ENCODE measurements at places on chromosomes 12 and 14. TPM values are rescaled to one million over a fixed set of nuclear protein-coding genes. Genes with fewer than 3 reads are reported as not detected.

DNA sequence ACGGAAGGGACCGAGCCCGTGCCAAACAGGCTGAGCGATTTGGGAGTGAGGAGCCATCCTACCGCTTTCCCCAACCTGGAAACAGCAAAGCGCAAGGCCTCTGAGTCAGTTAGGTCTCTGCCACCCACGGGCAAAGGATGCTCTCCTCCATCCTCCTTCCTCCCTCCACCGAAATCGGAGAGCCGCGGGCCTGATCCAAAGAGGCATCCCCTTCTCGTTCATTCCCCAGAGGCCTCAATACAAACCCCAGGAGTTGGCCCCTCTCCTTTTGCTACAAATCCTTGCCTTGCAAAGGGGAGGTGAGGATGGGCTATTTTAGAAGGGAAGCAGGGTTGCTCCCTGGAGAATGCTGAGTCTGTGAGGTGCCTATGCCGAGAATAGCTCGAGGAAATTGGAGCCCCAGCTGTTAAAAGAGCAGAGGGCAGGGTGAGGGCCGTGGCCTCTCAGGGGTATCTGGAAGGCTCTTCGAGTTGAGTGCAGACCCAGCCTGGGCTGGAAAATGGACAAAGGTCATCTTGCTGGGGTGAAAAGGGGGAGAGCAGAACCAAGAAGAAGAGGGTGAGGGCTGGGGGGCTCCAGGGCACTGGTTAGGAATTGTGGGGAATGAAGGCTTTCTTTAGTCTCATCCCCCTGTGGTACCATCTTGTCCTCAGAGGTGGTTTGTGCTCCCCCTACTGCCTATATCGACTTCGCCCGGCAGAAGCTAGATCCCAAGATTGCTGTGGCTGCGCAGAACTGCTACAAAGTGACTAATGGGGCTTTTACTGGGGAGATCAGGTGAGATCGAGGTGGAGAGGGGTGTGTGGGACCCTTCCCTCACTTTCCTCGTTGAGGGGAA lies 1.1 kb downstream of the TPI1 start:
- no peak for DNase-seq

DNA sequence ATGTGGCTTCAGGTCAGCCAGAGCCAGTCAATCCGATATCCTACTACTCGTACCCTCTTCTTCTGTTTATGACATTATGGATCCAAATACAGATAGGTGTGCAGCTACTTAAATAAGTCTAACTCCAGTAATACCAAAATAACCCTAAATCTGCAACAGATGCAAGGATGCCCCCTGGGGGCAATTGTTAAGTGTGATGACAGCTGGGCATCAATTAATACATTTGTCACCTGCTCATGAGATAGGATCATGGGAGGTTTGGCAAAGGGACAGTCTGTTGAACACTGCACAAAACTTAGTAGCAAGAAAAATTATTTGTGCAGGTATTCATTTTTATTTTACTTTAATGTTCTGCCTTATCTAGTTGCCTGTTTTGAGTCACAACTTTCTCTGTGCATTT lies 83.2 kb downstream of the SLC38A6 start:
- DNase-seq, result no peak

GRCh38 chr14:96508900-96509299 lies 6.7 kb downstream of the PAPOLA start:
- no peak for DNase-seq

DNA sequence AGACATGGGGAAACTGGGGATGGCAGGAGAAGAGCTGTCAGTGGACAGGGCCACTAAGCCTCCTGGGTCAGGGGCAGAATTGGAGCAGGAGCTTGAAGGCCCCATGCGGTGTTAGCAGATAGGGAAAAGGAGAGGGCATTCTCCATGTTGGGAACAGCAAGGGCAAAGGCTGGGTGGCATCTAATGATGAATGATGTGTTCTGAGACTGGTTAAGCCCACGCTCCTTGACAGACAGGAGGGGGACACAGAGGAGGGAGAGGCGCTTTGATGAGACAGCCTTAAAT lies 63.0 kb downstream of the CLMN start:
- DNase-seq, result no peak

LBHD2 gene
- not detected for total RNA-seq

DNA sequence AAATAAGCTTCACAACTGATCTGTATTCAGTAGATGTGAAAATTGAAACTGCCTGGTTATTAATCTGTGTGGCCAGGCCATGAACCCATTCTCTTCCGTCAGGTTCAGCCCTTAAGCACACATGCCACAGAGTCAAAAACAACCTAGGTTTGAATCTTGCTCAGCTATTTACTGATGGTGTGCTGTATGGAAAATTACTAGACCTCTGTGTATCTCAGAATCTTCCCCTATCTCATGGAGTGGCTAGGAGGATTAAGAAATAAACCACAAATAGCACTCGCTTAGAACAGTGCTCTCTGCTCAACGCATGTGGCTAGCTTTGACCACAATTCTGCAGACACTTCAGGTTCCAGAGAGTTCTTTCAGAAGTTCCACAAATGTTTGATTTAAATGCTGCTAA lies 240.7 kb upstream of the PLEKHG7 start:
- no peak for DNase-seq

GRCh38 chr14:31127690-31128089 lies 79.9 kb downstream of the HECTD1 start:
- no peak for DNase-seq

DNA sequence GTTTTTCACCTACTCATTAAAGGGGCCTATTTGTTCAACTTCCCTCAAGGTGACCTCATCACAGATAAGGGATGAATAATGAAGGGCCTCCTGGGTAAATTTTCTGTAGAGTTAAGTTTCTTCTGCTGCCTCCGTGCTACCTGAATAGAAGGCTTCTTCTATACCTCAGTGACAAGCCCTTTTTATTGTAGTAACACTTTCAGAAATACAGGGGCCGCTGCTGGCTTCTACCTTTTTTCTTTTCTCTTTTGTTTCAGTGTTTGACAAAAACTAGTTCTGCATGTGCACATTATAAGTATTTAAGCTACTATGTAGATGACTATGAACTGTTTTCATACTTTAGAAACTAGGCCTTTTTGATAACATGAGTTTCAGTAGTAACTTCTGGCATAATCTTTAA lies 207.0 kb downstream of the NAV3 start:
- no peak for DNase-seq

ETFBKMT gene
- total RNA-seq, result 1.6 TPM

KRT6C gene
- total RNA-seq, result not detected

- DNase-seq, result no peak
Measured at GRCh38 chr14:100778526-100778882, 47.4 kb upstream of the MEG3 start.

KRT4 gene
- not detected for total RNA-seq

DNA sequence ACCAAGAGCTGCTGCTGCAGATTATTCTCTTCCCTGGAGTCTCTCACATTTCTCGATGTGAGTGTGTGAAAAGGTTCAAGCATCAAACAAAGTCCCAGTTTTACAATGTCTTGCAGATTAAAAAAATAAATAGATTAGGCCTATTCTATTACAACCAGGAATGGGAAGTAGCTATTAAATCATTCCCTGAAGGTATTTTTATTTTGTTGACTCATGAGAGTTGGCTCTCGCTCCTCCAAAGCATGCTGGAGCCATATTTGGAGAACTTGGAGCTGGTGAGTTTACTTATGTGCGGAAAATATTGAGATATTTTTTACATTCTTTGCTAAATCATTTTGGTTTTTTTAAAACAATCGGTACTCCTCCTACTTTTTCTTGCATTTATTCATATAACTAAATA lies 572.3 kb downstream of the ETNK1 start:
- no peak for DNase-seq

DNA sequence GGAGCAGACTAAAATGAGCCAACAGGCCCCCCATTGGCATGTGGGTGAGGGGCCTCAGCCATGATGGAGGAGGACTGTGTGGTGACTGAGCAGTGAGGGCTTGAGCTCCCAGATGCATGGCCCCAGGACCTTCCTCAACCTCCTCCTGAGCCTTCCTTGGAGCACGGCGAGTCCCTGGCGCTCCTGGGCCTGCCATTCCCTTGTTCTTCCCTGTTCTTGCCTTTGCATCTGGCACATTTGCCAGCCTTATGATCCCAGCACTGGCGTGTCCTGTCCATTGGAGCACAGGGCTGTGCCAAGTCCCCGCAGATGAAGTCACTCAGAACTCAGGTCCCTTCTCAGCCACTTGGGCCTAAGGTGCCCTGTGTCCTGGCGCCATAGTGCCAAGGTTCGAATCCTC lies 40.3 kb upstream of the MEG3 start:
- DNase-seq, result no peak

DIO3 gene
- total RNA-seq, result not detected

DNA sequence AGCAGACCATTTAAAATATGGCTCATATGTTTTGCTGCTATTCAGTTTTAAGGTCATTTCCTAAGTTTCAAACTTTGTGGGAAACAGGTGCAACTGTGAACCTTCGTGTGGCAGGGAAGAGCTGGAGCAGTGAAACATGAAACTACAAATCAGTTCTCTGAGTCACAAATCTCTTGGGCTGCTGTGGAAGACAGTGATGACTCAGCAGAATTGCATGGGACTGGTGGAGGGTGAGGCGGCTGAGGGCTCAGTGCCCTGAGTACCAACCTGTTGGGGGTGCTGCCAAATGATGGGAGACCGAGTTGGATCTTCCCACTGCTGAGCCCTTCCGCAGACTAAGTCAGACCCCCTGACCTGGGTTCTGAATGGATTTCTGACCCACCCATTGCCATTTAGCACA lies 8.4 kb upstream of the CALM1 start:
- no peak for DNase-seq

- DNase-seq, result peak; percentile 24
Measured at GRCh38 chr12:52235001-52235764, 2.1 kb downstream of the KRT7 start.

DNA sequence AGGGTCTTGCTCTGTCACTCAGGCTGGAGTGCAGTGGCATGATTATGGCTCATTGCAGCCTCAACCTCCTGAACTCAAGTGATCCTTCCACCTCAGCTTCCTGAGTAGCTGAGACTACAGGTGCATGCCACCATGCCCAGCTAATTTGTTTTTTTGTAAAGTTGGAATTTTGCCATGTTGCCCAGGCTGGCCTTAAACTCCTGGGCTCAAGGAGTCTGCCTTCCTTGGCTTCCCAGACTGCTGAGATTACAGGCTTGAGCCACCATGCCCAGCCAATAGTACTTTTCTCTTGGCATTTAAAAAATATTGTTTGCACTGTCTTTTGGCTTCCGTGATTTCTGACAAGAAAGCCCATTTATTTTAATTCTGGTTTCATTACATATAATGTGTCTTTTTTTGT lies 61.3 kb downstream of the DIP2B start:
- DNase-seq, result no peak

KANSL2 gene
- 62.1 TPM for total RNA-seq

PRH2 gene
- total RNA-seq, result not detected

DNA sequence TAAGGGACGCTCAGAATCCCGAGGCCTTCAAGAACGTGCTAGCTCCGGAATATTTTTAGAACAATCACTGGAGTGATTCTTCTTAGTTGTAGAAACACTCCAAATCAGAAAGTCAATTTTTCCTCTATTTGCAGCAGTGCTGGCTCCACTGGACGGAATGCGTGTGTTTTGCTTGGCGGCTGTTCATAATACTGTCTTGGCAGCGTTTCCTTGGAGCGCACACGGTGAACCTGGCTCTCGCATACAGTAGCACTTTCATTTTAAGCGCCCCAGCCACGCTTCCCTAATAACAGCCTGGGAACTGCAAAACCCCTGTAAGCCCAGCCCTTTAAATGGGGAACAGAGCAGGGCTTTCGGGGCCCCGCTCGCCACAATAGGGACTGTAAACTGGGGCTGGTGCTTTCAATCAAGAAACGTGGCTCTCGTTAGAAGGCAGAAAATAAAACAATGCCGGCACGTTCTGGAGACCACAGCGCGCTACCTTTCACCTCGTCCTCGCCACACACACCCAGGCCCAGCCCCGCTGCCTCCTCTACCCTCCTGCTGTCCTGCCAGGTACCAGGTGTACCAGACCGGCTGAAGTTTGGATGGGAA lies 79.9 kb downstream of the BCL11B start:
- no peak for DNase-seq

SMIM41 gene
- total RNA-seq, result not detected

GRCh38 chr14:106613256-106613655 lies 1086.9 kb downstream of the TMEM121 start:
- no peak for DNase-seq

GRCh38 chr14:72709916-72710611 lies 183.8 kb downstream of the DPF3 start:
- no peak for DNase-seq

GRCh38 chr12:49019120-49019430 lies 499 bp upstream of the PRKAG1 start:
- no peak for DNase-seq

All from activated naive CD8-positive, alpha-beta T cell treated with anti-CD3 and anti-CD28 coated beads, Interleukin-2, amount 10 ng/mL, durations not matched to agents 7 days and 5 days (primary cell).